Non-pigmented ciliary epithelial cell (primary cell): ENCODE measurements at places on chromosomes 3 and 15.

GRCh38 chr15:68503791-68504680, 72.1 kb upstream of the ITGA11 start:
- no peak for DNase-seq

- no peak for DNase-seq
These were observed 4.5 kb upstream of the CLN6 start for GRCh38 chr15:68234060-68234459.

DNA sequence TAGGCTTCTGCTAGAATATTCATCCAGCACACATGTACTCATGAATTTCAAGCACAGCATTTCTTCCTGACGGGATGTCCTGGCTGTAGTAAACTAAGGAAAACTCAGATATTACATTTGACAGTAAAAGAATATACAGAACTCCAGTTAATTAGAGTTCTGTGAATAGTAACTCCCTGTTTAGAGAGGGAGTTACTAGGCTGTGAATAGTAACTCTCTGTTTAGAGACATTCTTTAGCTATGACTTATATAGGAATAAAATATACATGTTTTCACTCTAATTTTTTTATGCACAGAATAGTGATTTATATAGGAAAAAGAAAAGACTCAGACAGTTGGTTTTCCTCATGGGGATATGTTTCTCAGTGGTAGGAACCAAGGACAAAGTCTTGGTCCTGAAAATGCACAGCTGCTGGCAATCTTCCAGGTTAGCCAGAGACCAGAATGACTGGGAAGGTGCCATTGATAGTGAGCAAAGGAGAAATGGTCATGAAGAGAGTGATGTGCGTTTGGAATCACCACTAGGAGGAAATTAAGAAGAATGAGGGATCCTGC, 480.7 kb upstream of the THBS1 start:
- DNase-seq: no peak

DNA sequence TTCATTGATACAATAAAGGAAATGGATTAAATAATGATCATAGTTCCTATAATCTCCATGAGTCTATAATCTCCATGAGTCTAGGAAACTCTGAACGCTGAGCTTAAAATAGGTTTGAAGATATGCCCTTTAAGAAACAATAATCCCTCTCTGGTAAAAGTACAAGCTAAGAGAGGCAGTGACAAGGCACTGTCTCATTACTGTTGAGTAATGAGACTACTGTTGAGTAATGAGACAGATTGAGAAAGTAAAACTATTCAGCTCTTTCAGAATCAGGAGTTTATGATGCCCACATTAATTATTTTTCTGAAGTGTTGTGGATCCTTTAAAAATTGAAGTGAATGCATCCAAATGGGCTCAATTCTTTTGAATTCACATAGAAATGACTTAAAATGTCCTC, 235.5 kb upstream of the THRB start:
- DNase-seq: no peak

DNA sequence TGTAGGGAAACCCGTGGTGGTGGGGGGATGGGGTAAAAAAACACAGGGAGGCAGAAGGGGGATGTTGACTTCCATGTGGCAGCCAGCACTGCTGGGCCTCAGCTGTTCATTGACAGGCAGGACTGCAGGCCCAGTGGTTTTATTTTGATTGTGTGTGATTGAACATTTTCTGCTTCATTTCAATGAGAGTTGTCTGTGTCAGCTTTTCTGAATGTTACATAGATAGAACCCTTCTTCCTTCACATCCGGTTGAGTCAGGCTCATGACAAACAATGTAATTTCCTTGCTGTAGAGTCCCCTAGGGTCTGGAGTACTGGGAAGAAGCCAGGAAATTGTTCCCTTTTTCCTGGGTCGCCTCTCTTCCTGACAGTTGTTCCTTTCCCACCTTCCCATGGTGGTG, 8.2 kb upstream of the RPP25 start:
- no peak for DNase-seq
